ENCODE measurements at places on chromosomes 3 and 15.

GRCh38 chr3:141797819-141798447, 34.7 kb downstream of the GRK7 start:
- no peak for DNase-seq

DNA sequence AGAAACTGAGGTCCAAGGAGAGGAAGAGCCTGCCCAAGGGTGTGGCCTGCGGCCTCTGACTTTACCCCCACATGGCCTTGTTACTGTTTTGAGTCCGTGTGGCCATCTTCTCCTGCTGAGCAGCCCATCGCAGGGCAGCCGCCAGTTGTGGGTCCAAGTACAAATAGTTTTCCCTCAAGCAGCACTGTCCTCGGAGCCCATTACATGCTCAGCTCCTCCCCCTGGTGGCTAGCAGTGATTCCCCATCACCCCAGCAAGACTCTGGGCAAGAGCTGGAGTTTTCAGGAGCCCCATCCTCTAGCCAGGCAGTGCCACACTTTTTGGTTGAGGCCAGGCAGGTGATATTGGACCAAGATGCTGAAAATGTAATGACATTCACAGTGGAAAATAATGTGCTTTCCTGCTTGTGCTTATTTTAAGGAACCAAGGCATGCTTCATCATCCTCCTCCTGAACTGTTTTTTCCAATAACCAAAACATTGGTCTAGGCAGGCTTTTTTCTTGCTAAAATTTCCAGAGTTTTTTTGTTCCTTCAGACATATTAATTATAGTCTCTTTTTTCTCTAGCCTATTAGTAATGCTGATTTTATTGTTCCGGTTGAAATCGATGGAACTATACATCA, 23.2 kb upstream of the VILL start:
- peak; percentile 77 for DNase-seq

GRCh38 chr15:24054547-24055245, 367.6 kb upstream of the NDN start:
- DNase-seq, result no peak

GRCh38 chr3:189389346-189389745, 217.6 kb downstream of the TPRG1 start:
- DNase-seq, result no peak

GRCh38 chr3:197519801-197520211, 36.0 kb downstream of the BDH1 start:
- DNase-seq, result no peak

DNA sequence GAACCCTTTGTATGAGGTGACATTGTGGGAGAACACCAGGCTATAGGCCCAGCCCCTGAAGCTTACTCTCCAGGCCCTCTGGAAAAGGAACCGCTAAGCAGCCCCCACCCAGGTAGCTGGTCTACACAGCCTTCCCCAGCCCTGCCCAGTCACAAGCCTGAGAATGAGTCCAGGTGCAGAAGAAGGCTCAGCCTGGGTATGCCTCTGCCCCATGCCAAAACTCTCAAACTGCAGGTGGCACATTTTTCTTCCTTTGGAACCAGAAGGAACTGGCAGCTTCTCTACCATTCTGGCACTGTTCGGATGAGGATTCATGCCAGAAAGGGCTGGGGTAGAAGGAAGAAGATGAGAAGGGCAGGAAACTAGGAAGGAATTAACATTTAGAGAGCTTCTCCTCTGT, 23.7 kb upstream of the TBC1D21 start:
- DNase-seq, result no peak

GRCh38 chr15:33183334-33183733, 11.2 kb downstream of the FMN1 start:
- no peak for DNase-seq

Data from CD4-positive, alpha-beta T cell (primary cell).